Fibroblast of mammary gland (primary cell): ENCODE measurements at places on chromosomes 11 and 22.
A peak's percentile ranks its signal among the peaks of the same experiment; 100 is the strongest.

GRCh38 chr11:10041748-10042446 is 252.1 kb downstream of the SBF2 start:
- DNase-seq: no peak

DNA sequence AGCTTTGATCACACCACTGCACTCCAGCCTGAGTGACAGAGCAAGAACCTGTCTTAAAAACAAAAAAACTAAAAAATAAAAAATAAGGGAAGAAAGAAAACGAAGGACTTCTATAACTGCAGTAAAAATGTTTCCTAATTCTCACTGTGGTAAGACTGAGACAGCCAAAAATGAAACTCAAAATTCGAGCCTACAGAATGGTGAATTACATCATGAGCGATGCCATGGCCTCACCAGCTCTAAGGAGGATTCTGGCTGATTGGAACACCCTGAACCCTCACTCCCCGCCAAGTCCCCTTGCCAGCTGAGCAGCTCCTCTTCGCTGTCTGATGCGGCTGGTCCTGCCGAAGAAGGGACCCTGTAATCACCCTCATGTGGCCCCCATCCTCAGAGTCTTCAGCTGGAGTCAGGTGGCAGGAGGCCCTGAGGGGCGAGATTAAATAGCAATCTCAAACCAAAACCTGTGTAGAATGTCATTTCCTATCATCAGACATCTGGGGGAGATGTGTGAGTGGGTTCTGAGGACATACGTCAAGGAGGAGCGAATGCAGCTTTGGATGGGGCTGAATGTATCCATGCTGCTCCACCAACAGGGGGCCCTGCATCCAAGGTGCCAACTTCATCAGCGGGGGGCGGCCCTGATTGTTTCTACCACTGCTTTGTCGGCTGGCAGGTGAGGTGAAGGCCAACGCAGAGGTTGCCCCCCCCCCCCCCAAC is 29.2 kb downstream of the PDGFB start:
- no peak for DNase-seq

GRCh38 chr11:14973621-14974514 is 1.7 kb upstream of the CALCA start:
- no peak for DNase-seq

DNA sequence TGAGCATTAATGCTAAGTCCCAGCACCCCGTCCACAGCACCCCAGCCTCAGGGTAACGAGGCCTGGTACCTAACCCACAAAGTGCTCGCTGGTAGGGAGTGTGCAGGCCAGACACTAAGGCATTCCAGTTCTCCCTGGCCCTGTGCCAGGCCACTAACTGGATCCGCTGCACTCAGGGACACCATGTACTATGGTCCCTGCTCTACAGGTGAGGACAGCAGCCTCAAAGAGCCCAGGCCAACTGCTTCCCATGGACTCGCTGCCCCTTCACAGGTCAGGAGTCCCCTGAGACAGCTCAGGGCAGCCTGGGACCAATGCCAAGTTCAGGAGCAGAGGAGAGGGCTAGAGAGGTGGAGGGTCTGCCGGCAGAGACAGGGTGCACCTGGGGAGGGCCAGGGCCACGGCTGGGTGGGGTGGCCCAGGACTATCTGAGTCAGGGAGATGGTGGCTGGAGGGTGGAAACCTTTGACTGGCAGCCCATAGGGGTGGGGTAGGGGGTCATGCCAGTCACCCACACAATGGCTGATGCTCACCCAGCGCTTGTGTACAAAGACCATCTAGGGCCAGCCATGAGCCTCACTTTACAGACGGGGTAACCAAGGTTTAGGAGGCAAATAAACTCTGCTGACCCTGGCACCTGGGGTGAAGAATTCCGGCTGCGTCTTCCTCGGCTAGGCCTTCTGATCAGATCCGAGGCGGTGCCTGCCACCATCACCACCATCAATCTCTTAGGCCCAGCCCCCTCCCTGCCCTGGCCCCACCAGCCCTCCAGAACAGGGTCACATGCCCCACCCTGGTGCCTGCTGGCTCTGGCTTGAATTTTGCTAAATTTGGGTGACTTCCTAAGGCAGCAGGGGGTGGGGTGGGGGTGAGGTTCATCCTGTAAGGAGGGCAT is 5.6 kb downstream of the OSBPL5 start:
- peak; percentile 29 for DNase-seq

GRCh38 chr11:112320668-112321067 is 60.0 kb upstream of the PLET1 start:
- DNase-seq: peak; percentile 86
